Astrocyte (in vitro differentiated cells and primary cell): ENCODE measurements at places on chromosomes 7 and 10. TPM values are rescaled to one million over a fixed set of nuclear protein-coding genes. Genes with fewer than 3 reads are reported as not detected.

DNA sequence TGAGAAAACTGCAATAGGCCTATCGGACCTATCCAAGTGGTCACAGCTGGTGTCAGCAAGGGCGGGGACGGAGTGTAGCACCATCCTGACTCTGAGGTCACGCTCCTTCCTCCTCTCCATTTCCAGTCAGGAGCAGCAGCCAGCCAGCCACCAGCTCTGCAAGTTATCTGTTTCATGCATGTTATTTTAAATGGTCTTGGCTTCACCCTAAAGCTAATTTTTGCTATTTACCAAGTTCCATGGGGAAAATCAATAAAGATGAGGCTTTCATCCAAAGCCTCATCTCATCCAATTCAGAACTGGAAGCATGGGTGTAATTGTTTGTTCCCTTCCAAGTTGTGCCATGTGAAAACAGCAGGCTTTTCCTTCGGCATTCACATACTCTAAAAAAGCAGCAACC lies 49.3 kb downstream of the ICA1 start:
- H3K27ac ChIP-seq, result no peak overlapping the region
- DNase-seq, result no peak
- no peaks in the 10 kb centered on the region for H3K36me3 ChIP-seq

GRCh38 chr10:8017277-8017676 lies 37.2 kb upstream of the GATA3 start:
- no peaks in the 10 kb centered on the region for H3K4me1 ChIP-seq
- H3K27me3 ChIP-seq, result no peaks in the 10 kb centered on the region
- H3K27ac ChIP-seq, result no peak overlapping the region
- H3K4me3 ChIP-seq, result no peak overlapping the region

The CALHM3 gene
- not detected in 2 replicates for total RNA-seq

- H3K27me3 ChIP-seq, result peaks cover 12% of the 10 kb centered on the region
- peaks cover 10% of the 10 kb centered on the region for H3K4me1 ChIP-seq
- DNase-seq, result no peak
- H3K36me3 ChIP-seq, result no peaks in the 10 kb centered on the region
- H3K4me3 ChIP-seq, result no peak overlapping the region
- no peak overlapping the region for H3K27ac ChIP-seq
Measured at GRCh38 chr10:78306358-78306757, 272.7 kb downstream of the RPS24 start.

- no peak overlapping the region for H3K27ac ChIP-seq
- no peak overlapping the region for H3K4me3 ChIP-seq
- no peaks in the 10 kb centered on the region for H3K27me3 ChIP-seq
- no peaks in the 10 kb centered on the region for H3K4me1 ChIP-seq
Measured at GRCh38 chr10:37549054-37549453, 308.4 kb downstream of the ZNF248 start.

The SHOC2 gene
- total RNA-seq, result 80.7 and 82.0 TPM in 2 replicates

DNA sequence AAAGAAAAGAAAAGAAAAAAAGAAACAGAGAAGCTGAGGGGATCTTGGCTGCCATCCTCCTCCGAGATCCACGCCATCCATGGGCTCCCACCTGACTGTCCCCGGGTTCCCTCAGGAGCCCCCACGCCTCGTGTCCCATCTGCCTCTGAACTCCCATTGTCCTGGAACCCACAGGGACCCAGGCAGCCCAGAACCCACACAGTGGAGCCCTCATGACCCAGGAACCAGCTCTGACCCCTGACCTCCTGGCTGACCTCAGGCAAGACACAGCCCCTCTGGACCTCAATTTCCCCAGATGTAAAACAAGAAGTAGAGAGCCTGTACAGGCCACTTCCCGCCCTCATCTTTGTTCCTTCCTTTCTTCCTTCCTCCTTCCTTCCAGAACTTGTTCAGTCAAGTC lies 40.4 kb downstream of the RASGEF1A start:
- peaks cover 40% of the 10 kb centered on the region for H3K27me3 ChIP-seq
- no peaks in the 10 kb centered on the region for H3K36me3 ChIP-seq

The TAS2R41 gene
- not detected in 2 replicates for total RNA-seq

The ZNF488 gene
- 0.94 and 1.4 TPM in 2 replicates for total RNA-seq

DNA sequence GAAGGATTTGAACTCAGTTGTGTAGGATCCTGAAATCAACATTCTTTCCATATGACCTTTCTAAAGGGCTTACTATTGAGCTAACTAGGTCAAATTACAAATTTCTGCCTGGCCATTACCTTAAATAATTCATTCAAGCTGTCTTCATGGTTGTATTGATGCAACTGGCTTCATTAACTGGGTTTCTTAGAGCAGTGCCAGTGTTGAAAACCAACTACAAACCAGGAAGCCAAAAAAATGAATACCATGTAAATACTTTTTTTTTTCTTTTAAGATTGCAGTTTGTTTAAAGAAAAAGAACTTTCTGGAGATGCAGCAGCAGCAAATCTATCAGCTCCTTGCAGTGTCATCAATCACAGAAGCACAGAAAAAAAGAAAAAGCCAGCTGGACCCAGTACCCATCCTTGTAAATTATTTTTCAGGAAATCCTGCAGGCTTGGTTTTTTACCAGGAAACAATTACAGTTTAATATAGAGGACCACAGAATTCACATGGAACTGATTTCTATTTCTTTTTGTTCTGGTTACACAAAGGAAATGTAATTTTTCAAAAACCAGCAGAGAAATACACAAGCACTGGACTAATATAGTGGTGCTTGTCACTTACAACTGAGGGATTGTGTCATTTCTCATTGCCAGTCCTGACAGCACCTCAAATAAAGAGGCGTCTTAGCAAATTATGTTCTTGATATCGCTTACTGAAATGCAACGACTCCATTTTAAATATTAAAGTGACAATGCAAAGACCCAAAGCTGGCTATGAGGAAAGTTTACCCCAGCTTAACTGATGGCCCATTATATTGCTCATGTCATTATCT lies 131.9 kb downstream of the TMEM26 start:
- no peak overlapping the region for H3K27ac ChIP-seq
- H3K27me3 ChIP-seq, result no peaks in the 10 kb centered on the region
- no peak overlapping the region for H3K4me3 ChIP-seq
- no peaks in the 10 kb centered on the region for H3K36me3 ChIP-seq
- no peaks in the 10 kb centered on the region for H3K4me1 ChIP-seq

The STOX1 gene
- total RNA-seq, result 0.12 and 0.25 TPM in 2 replicates

GRCh38 chr10:11532306-11532705 lies 79.1 kb downstream of the USP6NL start:
- no peak overlapping the region for H3K27ac ChIP-seq
- peak; percentile 57 for DNase-seq
- H3K36me3 ChIP-seq, result no peaks in the 10 kb centered on the region
- no peaks in the 10 kb centered on the region for H3K27me3 ChIP-seq
- H3K4me1 ChIP-seq, result peaks cover 15% of the 10 kb centered on the region

GRCh38 chr7:73815436-73815835 lies 15.4 kb upstream of the CLDN4 start:
- H3K36me3 ChIP-seq, result no peaks in the 10 kb centered on the region
- no peak overlapping the region for H3K27ac ChIP-seq
- H3K27me3 ChIP-seq, result no peaks in the 10 kb centered on the region

The CRHR2 gene
- not detected in 2 replicates for total RNA-seq

- H3K36me3 ChIP-seq, result peaks cover 37% of the 10 kb centered on the region
- H3K4me1 ChIP-seq, result no peaks in the 10 kb centered on the region
- H3K27me3 ChIP-seq, result no peaks in the 10 kb centered on the region
- no peak for DNase-seq
Measured at GRCh38 chr10:99740933-99741559, 9.0 kb downstream of the CUTC start.

- no peaks in the 10 kb centered on the region for H3K27me3 ChIP-seq
- H3K27ac ChIP-seq, result no peak overlapping the region
- no peaks in the 10 kb centered on the region for H3K4me1 ChIP-seq
- H3K36me3 ChIP-seq, result no peaks in the 10 kb centered on the region
Measured at GRCh38 chr7:26419198-26419597, 127.5 kb downstream of the SNX10 start.

GRCh38 chr7:16465469-16466361 lies at the start of gene SOSTDC1:
Gene SOSTDC1, minus strand, starts transcription at chr7:16465738. Its CDS starts 70 bp downstream, at chr7:16465668.
- peak; percentile 24 for DNase-seq
- no peaks in the 10 kb centered on the region for H3K4me1 ChIP-seq
- no peak within 1 kb of the TSS for H3K27ac ChIP-seq
- no peaks in the 10 kb centered on the region for H3K36me3 ChIP-seq
- no peaks in the 10 kb centered on the region for H3K27me3 ChIP-seq

- H3K27ac ChIP-seq, result no peak overlapping the region
- no peaks in the 10 kb centered on the region for H3K27me3 ChIP-seq
- H3K4me1 ChIP-seq, result no peaks in the 10 kb centered on the region
- no peaks in the 10 kb centered on the region for H3K36me3 ChIP-seq
- no peak for DNase-seq
- H3K4me3 ChIP-seq, result no peak overlapping the region
Measured at GRCh38 chr10:12055732-12056131, 13.0 kb upstream of the DHTKD1 start.

GRCh38 chr10:74433993-74434392 lies 283.0 kb downstream of the ADK start:
- DNase-seq, result peak; percentile 8
- no peak overlapping the region for H3K27ac ChIP-seq
- H3K4me3 ChIP-seq, result no peak overlapping the region
- no peaks in the 10 kb centered on the region for H3K36me3 ChIP-seq
- peaks cover 19% of the 10 kb centered on the region for H3K4me1 ChIP-seq

The NRCAM gene
- total RNA-seq, result 7.9 and 9.3 TPM in 2 replicates

DNA sequence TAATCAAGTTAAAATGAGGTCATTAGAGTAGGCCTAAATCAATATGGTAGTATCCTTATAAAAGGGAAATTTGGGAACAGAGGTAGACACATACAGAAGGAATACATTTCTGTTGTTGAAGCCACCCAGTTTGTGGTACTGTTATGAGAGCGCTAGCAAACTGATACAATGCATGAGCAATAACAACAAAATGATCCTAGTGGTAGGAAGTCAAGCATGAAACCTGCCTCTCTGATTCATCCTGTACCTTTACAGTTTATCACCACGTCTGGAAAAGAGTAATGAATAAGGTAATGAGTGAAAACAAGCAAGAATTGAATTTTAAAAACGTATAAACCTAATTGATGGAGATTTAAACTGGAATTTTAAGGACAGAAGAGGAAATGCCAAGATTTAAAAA lies 217.2 kb downstream of the PCLO start:
- H3K27me3 ChIP-seq, result no peaks in the 10 kb centered on the region
- H3K4me1 ChIP-seq, result no peaks in the 10 kb centered on the region

GRCh38 chr7:122006687-122007086 lies 133.7 kb downstream of the PTPRZ1 start:
- no peaks in the 10 kb centered on the region for H3K27me3 ChIP-seq
- H3K4me3 ChIP-seq, result no peak overlapping the region
- H3K4me1 ChIP-seq, result peaks cover 2% of the 10 kb centered on the region

DNA sequence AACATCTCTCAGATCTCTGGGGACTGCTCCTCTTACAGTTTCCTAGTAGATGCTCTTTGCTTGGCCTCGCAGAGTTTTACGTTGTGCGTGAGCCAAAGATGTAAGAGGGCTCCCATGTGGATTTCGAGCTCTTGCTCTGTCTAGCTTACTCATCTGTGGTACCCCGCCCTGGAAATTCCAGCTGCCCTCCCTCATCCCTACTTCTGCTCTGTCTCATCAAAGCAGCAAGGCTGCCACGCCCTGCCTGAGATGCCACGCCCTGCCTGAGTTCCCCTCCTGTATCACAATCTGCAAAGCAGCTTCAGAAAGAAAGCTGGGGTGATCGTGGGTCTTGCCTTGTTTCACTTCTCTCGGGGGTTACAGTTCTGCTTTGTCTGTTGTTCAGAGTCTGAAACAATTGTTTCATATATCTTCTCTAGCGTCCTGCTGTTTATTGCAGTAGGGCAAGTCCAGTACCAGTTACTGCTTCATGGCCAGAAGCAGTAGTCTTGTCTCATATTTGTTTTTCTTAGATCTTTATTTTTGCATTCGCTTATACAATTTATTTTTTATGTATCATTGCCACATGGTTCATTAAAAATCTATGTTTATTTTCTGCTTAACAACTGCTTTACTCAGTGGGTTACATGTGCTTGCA lies 36.1 kb upstream of the CCNY start:
- no peak overlapping the region for H3K4me3 ChIP-seq
- H3K36me3 ChIP-seq, result no peaks in the 10 kb centered on the region
- DNase-seq, result peak; percentile 62

GRCh38 chr10:36703179-36703578 lies 422.2 kb upstream of the ANKRD30A start:
- no peaks in the 10 kb centered on the region for H3K4me1 ChIP-seq
- no peaks in the 10 kb centered on the region for H3K36me3 ChIP-seq
- H3K4me3 ChIP-seq, result no peak overlapping the region

GRCh38 chr10:66187053-66187733 lies 738.6 kb upstream of the LRRTM3 start:
- no peak overlapping the region for H3K4me3 ChIP-seq
- H3K4me1 ChIP-seq, result no peaks in the 10 kb centered on the region
- H3K36me3 ChIP-seq, result no peaks in the 10 kb centered on the region
- peak; percentile 1 for DNase-seq

- no peaks in the 10 kb centered on the region for H3K4me1 ChIP-seq
- DNase-seq, result no peak
- H3K36me3 ChIP-seq, result no peaks in the 10 kb centered on the region
- H3K4me3 ChIP-seq, result no peak overlapping the region
- peaks cover 23% of the 10 kb centered on the region for H3K27me3 ChIP-seq
- H3K27ac ChIP-seq, result no peak overlapping the region
Measured at GRCh38 chr7:88760136-88760515, 626 bp downstream of the ZNF804B start.

DNA sequence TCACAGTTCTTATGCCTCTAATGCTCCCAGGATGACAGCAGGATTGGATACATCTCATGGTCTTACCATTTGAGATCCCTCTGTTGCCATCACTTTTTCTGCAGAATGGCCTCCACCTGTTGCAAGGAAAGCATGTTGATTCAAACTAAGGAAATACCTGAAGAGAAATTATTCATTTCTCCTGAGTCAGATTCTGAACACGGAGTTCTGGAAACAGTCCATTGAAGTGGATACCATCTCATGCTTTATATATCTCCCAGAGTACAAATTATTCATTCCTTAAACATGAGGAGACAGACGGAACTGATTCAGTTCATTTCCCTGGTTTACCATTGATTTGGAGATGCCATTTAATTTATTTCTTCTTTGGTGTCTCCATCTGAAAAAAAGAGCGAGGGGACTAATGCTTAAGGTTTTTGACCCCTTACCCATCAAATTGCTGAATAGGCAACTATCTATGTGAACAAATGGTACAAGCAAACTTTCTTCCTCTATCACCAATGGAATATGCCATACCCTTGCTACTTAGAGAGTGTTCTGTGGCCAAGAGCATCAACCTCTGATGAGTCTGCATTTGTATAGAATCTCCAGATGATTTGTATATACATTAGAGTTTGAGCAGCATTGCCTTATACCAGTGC lies 305.0 kb upstream of the LRGUK start:
- no peaks in the 10 kb centered on the region for H3K27me3 ChIP-seq
- no peaks in the 10 kb centered on the region for H3K36me3 ChIP-seq
- no peak for DNase-seq
- H3K27ac ChIP-seq, result no peak overlapping the region
- H3K4me1 ChIP-seq, result no peaks in the 10 kb centered on the region

The PARG gene
- 36.4 and 37.7 TPM in 2 replicates for total RNA-seq

DNA sequence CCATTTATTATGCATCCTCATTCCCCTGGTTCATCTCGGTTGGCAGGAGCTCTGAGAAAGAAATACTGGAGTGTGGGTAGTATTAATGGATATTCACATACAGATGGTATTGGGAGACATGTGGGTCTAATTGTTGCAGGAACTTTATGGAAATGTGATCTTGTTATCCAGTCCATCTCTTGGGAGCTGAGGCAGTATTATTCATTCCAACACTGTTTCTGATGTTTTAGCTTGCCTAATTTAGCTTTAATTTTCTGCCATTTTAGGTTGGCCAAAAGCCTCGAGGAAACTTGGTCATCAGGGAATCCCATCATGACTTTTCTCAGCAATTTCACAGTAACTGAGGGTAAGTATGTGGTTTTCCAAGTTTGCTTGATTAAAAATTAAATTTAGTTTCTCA lies 125.7 kb downstream of the ABCA13 start:
- H3K4me3 ChIP-seq, result no peak overlapping the region
- peaks cover 15% of the 10 kb centered on the region for H3K4me1 ChIP-seq
- no peak for DNase-seq
- no peaks in the 10 kb centered on the region for H3K27me3 ChIP-seq
